Hypothalamus (tissue), 51 donors: ENCODE measurements at places on chromosomes 12 and 14.
A peak's percentile ranks its signal among the peaks of the same experiment; 100 is the strongest.

DNA sequence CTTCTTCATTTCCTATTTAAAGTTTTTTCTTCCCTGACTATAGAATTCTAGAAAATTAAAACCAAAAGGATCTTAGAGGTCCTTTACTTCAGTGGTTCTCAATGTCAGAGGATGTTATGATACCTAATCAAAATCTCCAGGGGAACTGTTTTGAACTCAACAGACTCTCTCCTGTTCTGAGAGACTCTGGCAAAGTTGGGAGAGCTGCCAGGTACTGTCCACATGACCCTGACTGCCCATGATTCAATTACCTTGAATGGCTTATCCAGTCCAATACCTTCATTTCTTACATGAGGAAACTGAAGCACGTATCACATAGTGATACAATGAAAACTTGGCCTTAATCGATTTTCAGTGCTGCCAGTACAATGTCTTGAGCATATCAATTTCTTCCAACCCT, 16.6 kb downstream of the ALKBH1 start:
- DNase-seq: no peak

DNA sequence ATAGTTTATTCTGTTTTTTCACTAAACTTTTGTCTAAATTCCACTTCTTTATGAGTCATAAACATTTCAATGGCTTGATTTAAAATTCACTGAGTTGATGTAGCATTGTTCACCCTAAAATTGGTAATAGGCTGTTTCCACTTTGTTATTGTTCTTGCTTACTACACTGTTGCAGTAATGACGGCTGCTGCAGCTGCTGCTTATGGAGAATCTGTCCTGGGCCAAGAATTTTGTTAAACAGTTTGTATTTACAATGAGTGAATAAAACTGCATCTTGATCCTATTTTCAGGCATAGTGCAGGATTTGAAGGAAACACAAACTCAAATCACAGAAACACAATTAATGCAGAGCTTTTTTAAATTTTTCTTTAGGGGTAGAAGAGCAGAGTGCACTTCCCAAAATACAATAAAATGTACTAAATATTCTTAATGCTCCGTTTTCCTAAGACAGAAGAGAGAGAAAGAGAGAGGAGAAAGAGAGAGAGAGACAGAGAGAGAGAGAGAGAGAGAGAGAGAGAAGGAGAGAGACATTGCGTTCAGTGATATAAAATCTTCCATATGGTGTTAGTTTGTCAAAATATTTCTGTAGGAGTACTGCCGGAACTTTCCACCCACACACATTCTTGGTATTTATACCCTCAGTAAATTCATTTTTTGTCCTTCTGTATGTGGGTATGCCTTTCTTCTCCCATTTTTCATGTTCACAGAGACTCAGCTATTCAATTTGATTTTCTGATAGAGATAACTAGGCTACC, 266.4 kb downstream of the LRFN5 start:
- DNase-seq: no peak

DNA sequence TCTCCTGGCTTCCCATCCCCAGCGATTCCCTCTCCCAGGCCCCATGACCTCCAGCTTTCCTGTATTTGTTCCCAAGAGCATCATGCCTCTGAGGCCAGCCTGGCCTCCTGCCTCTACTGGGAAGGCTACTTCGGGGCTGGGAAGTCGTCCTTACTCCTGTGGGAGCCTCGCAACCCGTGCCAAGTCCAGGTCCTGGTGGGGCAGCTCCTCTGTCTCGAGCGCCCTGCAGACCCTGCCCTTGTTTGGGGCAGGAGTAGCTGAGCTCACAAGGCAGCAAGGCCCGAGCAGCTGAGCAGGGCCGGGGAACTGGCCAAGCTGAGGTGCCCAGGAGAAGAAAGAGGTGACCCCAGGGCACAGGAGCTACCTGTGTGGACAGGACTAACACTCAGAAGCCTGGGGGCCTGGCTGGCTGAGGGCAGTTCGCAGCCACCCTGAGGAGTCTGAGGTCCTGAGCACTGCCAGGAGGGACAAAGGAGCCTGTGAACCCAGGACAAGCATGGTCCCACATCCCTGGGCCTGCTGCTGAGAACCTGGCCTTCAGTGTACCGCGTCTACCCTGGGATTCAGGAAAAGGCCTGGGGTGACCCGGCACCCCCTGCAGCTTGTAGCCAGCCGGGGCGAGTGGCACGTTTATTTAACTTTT, 14.3 kb downstream of the C12orf43 start:
- no peak for DNase-seq

GRCh38 chr12:118188690-118189371, 52.9 kb downstream of the PEBP1 start:
- peak; percentile 85 for DNase-seq

- DNase-seq: no peak
These were observed 127.2 kb upstream of the MYF6 start for GRCh38 chr12:80580254-80580653.

GRCh38 chr14:65453807-65454480, 41.4 kb downstream of the FUT8 start:
- no peak for DNase-seq

DNA sequence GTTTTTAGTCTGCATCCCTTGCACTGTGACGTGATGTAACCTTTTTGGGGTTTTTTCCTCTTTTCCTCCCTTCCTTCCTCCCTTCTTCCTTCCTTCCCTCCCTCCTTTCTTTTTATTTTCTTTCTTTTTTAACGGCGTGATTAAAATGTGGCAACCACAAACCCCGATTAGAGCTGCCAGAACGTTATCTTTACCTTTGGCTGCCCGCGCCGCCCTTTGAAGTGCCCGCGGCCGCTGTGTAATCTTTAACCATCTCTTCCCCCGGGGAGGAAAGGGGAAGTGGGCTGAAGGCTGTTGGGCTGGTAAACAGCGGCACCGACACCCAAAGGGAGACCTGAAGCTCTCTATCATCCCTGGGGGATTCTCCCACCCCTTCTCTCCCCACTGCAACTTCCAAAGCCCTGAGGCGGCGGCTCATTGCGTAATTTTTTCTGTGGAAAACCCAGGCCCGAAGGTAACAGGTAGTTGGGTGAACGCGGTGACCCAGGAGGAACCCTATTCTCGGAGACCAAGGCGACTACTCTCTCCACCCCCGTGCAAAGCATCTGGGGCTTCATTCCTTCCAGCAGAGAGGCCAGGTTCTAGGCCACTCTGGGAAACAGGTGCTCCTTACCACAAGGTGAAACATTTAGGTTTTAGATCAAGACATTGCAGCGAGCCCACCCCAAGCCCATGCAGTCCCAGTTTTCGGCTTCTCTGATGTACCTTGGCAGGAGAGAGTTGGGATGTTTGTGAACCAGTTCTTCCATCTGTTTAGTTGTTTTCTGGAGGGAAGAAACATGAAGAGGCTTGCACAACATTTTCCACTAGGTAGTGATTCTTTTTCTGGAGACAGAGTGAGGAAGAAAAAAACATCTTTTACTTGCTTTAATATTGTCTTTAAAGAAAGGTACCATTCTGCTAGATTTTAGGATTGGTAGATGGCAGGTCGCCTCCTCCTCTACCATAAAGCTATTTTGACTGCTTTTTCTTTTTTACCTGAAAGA, 1.5 kb downstream of the LGR5 start:
- DNase-seq: no peak

DNA sequence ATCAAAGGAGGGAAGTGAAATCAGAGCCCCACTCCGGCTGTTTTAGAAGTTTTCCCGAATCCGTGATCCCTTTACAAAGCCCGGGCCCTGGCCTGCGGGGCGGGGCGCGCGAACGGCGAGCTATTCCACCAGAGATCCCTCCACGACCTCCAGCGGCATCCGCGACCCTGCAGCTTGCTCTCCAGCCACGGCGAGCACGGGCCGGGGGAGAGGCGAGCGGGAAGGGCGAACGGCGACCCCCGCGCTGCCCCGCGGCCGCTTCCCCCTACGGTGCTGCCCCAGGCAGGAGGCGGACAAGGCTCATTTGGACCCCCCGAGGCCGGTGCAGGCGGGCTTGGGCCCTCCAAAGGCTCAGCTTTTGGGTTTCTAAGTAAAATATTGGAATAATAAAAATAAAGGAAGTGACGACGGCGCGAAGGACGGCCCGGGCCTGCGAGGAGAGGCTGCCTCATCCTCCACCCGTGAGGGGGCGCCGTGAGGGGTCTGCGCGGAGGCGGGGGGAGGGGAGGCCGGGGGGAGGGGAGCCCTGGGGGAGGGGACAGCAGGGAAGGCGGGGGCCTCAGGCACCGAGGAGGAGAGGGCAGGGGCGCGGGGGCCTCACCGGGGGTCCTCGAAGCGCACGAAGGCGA, 613 bp downstream of the SRSF9 start:
- no peak for DNase-seq

GRCh38 chr14:38758661-38759060, 344.4 kb downstream of the SEC23A start:
- no peak for DNase-seq

GRCh38 chr12:45674181-45674977, 55.1 kb upstream of the ARID2 start:
- DNase-seq: no peak

GRCh38 chr12:95740751-95741150, 49.8 kb downstream of the NTN4 start:
- DNase-seq: no peak

- DNase-seq: no peak
These were observed 247.0 kb downstream of the SLC41A2 start for GRCh38 chr12:104710940-104711689.

GRCh38 chr14:65776193-65776852, 363.8 kb downstream of the FUT8 start:
- DNase-seq: no peak

GRCh38 chr12:4300883-4301282, 20.1 kb upstream of the TIGAR start:
- no peak for DNase-seq

DNA sequence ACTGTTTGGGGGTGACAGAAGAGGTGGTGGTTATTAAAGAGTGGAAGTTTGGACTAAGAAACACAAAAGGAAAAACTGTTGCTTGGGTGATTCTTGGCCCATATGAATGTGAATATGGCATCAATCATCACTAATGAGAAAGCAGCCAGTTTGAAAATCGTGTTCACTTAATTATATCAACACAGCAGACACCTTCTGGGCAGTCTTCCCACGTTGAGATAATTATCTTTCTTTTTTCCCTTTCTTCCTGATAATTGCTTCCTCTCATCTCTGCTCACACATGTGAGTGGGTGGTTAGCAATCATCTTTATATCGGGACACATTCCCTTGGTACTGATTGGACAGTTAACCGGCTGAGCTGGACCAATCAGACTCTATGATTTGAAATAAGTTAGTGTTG, 539.7 kb downstream of the AACS start:
- DNase-seq: no peak

GRCh38 chr12:16789204-16789790, 183.3 kb upstream of the LMO3 start:
- no peak for DNase-seq

DNA sequence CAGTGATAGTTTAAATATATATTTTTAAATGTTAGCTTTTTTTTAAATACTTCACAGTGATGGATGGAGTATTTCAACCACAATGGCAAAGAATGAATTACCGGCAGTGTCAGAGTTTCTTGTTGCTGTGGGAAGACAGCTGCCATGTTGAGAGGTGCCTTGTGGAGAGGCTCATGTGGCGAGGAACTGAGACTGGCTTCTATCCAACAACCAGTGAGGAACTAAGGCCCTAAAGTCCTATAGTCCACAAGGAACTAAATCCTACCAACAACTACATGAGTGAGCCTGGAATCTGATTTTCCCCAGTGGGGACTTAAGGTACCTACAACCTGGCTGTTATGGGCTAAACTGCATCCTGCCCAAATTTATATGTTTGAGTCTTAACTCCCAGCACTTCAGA, 220.2 kb upstream of the PLEKHG7 start:
- DNase-seq: no peak

GRCh38 chr14:75459099-75459741, 31.4 kb downstream of the JDP2 start:
- DNase-seq: peak; percentile 62

DNA sequence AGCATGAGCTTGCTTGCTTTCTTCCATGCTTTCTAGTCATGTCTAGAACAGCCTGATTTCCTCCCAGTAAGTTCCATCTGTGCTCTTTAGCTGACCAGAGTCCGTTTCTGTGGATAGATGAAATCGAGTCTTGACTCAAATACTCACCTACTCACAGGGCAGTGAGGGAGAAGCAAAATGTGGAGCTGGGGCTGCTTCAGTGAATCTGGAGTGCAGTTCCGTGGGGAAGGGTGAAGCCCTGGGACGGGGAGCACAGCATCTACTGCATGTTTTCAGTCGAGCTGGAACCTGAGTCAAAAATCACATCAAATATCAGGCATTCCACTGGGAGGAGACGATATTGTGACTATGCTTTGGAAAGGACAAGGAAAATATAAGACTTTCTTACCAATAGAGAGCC, 70.3 kb upstream of the PRMT8 start:
- no peak for DNase-seq

DNA sequence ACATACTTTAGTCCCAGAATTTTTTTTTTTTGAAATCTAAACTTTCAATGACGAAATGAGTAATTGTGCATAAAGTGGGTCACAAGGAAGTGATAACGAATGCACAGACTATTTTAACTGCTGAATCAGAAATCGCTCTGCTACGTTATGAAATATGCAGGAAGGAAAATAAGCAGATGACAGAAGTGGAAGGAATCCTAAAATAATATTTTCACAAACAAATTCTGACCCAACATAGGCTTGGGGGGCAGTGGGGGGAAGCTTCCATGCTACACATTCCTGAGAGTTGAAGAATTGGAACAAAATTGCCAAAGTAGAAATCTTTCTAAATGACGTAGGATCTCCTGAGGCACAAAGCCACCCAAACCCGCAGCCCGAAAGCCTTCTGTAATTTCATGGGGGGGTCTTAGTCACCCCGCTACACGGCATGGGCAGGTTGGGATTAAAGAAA, 89.6 kb downstream of the ARF6 start:
- DNase-seq: no peak

DNA sequence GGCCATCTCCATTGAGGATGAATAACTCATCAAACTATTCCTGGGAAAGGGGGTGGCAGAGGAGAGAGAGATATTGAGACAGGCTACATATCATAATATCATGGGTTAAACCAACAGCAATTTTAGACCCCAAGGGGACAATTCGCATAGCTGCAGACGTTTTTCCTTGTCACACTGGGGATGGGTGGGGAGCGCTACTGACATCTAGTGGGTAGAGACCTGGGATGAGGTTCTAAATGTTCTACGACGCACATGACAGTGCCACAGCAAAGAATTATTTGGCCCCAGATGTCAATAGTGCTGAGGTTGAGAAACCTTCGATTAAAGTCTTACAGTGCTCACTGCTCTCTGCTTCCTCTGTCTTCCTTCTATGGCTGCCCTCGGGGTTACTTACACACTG, 425.6 kb downstream of the NRXN3 start:
- DNase-seq: no peak

- DNase-seq: no peak
These were observed 28.5 kb downstream of the RGS6 start for GRCh38 chr14:71960494-71961353.

DNA sequence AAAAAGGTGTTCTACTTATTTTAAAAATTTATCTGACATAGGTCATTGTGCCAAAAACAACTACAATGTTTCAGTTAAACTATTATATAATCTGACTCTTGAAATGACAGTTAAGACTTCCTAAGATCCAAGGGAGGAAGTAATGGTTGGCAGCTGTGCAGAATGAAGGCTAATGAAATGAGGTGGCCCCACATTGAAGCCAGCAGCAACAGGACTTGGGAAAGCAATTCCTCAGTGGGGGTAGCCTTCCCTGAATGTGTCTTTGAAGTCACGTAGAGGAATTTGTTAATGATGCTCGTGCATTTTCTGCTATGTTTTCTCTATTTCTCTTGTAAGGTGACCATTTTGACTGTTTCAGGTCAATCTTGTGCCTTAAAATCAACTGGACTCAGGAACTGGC, 162.4 kb upstream of the DAAM1 start:
- DNase-seq: no peak

- DNase-seq: no peak
These were observed 75.4 kb upstream of the PWP1 start for GRCh38 chr12:107610021-107610859.
